ENCODE measurements at places on chromosomes 4 and X. TPM values are rescaled to one million over a fixed set of nuclear protein-coding genes. Genes with fewer than 3 reads are reported as not detected.

MUC7 gene
- polyA plus RNA-seq: not detected

PF4V1 gene
- polyA plus RNA-seq: not detected

DNA sequence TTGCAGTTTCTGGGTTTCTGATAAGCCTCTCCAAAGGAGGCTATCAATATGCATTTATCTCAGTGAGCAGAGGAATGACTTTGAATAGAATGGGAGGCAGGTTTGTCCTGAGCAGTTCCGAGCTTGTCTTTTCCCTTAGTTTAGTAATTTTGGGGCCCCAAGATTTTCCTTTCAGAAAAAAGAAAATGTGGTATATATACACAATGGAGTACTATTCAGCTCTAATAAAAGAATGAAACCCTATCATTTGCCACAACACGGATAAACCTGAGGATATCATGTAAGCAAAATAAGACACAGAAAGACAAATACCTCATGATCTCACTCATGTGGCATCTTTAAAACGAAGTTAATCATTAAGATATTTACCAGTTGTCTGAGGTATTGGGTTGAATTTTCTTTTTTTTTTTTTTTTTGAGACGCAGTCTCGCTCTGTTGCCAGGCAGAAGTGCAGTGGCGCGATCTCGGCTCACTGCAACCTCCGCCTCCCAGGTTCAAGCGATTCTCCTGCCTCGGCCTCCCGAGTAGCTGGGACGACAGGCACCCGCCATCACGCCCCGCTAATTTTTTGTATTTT, 540 bp downstream of the ZNF721 start:
- DNase-seq: peak; percentile 31
- peak overlapping the region; percentile 89 for H3K4me3 ChIP-seq
- peaks cover 4% of the 10 kb centered on the region for H3K36me3 ChIP-seq
- H3K4me1 ChIP-seq: peaks cover 7% of the 10 kb centered on the region

DNA sequence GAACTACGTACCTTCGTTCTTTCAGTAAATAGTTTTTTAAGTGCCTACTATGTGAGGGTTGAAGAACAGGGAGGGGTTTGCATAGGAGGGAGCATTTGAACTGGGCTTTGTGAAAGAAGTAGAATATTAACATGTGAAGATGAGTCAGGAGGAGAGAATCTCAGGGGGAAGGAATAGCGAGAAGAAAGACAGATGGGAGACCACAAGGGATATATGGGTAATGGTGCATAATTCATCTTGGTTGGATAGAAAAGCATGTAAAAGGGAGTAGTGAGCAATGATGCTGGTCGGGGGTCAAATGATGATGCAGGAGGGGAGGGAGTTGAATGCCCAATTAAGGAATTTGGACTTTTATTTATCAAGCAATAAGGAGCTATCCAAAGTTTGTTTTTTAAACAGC, 52.7 kb downstream of the TMEM164 start:
- H3K27me3 ChIP-seq: no peaks in the 10 kb centered on the region
- no peaks in the 10 kb centered on the region for H3K4me1 ChIP-seq
- no peaks in the 10 kb centered on the region for H3K36me3 ChIP-seq
- H3K27ac ChIP-seq: no peak overlapping the region

DNA sequence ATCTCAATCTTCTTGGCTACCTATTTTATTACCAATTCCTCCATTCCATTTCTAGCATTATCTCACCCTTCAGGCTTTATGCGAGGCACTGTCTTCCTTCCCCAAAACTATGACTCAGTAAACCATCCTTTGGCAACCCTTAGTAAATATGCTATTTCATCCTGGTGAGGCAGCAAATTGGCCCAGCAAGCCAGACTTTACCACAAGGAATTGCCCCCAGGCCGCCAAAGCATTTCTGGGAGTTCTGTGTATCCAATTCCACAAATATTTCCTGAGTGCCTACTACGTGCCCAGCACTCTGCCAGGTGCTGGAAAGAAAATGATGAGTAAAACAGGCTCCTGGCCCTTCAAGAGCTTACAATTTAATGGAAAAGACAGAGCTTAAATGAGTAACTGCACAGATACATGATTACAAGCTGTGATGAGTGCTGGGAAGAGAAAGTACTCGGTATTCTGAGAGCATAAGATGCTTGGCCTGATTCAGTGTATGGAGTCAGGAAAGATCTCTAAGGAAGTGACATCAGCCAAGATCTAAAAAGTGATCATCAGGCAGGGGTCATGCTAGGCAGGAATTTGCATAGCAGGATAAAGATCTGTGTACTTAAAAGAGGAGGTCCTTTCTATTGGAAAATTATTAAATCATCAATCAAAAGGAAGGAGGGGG, 193.8 kb downstream of the ADAMTS3 start:
- H3K27me3 ChIP-seq: no peaks in the 10 kb centered on the region
- no peak for DNase-seq
- no peaks in the 10 kb centered on the region for H3K4me1 ChIP-seq

GRCh38 chr4:61431131-61431530, 231.0 kb downstream of the ADGRL3 start:
- no peaks in the 10 kb centered on the region for H3K4me1 ChIP-seq
- H3K36me3 ChIP-seq: no peaks in the 10 kb centered on the region
- H3K4me3 ChIP-seq: no peak overlapping the region
- H3K27me3 ChIP-seq: no peaks in the 10 kb centered on the region
- H3K27ac ChIP-seq: no peak overlapping the region
- no peak for DNase-seq

- H3K36me3 ChIP-seq: no peaks in the 10 kb centered on the region
- no peaks in the 10 kb centered on the region for H3K27me3 ChIP-seq
- H3K4me1 ChIP-seq: no peaks in the 10 kb centered on the region
- H3K4me3 ChIP-seq: no peak overlapping the region
These were observed 56.6 kb downstream of the ZNF827 start for GRCh38 chr4:145881989-145882388.

- H3K27me3 ChIP-seq: no peaks in the 10 kb centered on the region
- no peak overlapping the region for H3K27ac ChIP-seq
- H3K4me3 ChIP-seq: no peak overlapping the region
- peak; percentile 46 for DNase-seq
- no peaks in the 10 kb centered on the region for H3K4me1 ChIP-seq
These were observed 1847.0 kb upstream of the PCDH10 start for GRCh38 chr4:131302108-131302507.
